Activated CD4-positive, alpha-beta T cell treated with anti-CD3 and anti-CD28 coated beads, Interleukin-2, Interleukin-6, amounts not matched to agents 100 ng/mL and 50 ng/mL, durations not matched to agents 16 hours and 8 hours (primary cell): ENCODE measurements at places on chromosomes 4 and X.

- DNase-seq: no peak
These were observed 439.6 kb downstream of the INPP4B start for GRCh38 chr4:142406499-142406835.

- no peak for DNase-seq
These were observed 36.1 kb downstream of the MID1IP1 start for GRCh38 chrX:38837389-38837788.

DNA sequence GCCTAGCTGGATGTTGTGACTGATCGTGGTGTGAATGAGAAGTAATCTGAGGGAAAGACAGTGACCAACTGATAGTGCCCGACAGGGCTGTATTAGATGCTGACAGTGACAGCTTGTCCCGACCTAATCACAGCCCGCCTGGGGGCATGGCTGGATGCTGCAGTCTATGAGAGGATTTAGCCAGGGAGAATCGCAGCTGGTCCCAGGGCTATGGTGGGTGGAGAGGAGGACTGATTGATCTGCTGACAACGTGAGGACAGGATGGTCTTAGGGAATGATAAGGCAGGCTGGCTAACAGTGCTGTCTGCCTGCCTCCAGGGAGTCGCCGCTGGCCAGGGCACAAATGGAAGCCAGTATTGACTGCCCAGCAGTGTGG lies 621 bp upstream of the SUV39H1 start:
- DNase-seq: no peak

- DNase-seq: no peak
These were observed 734.6 kb upstream of the TENM3 start for GRCh38 chr4:181508601-181509000.

DNA sequence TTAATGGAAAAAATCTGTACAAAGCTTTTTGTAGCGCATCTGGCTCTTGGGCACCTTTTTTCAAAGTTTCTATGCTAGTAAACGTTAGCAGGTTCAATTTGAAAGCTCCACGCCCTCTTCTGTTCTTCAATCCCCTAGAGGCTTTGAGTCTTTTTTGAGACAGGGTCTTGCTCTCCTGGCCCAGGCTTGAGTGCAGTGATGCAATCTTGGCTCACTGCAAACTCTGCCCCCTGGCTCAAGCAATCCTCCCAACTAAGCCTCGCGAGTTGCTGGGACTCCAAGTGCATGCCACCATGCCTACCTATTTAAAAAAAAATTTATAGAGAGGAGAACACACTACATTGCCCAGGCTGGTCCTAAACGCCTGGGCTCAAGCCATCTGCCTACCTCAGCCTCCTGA lies 9.2 kb downstream of the RXFP1 start:
- no peak for DNase-seq

- no peak for DNase-seq
These were observed 115.5 kb downstream of the DCTD start for GRCh38 chr4:182801636-182802035.

- no peak for DNase-seq
These were observed 3.3 kb upstream of the MAGEA8 start for GRCh38 chrX:149877636-149878035.

DNA sequence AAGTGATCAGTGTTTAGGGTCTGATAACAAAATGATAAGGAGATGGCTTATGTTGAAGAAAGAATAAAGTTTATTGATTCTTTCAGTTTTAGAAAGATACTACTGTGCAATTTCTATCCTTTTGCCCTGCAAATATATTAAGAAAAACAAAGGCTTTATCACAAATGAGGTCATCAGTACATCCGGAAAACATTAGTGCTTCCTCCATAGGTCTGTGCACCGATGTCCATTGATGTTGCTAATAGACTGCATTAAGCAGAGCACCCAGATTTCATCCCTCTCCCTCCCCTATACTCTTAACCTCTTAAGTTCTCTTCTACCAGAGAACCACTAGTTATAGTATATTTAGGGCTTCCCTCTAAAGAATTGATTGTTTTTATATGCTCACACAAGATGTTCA lies 53.7 kb upstream of the HHIP start:
- no peak for DNase-seq
